ENCODE measurements at places on chromosomes 6 and 20.

- DNase-seq, result no peak
Observed at GRCh38 chr20:19750907-19751636, 7.0 kb upstream of the RIN2 start.

- DNase-seq, result no peak
Observed at GRCh38 chr6:70857387-70858077, 99.3 kb downstream of the B3GAT2 start.

GRCh38 chr20:35837577-35838195, 65.9 kb downstream of the PHF20 start:
- no peak for DNase-seq

GRCh38 chr6:166529586-166529985, 56.9 kb downstream of the RAMACL start:
- DNase-seq, result no peak

Measured in progenitor cell of endocrine pancreas (in vitro differentiated cells).